ENCODE measurements at places on chromosomes 13 and 19.

- no peak for DNase-seq
Observed at GRCh38 chr13:112726016-112726767, 36.4 kb downstream of the ATP11A start.

DNA sequence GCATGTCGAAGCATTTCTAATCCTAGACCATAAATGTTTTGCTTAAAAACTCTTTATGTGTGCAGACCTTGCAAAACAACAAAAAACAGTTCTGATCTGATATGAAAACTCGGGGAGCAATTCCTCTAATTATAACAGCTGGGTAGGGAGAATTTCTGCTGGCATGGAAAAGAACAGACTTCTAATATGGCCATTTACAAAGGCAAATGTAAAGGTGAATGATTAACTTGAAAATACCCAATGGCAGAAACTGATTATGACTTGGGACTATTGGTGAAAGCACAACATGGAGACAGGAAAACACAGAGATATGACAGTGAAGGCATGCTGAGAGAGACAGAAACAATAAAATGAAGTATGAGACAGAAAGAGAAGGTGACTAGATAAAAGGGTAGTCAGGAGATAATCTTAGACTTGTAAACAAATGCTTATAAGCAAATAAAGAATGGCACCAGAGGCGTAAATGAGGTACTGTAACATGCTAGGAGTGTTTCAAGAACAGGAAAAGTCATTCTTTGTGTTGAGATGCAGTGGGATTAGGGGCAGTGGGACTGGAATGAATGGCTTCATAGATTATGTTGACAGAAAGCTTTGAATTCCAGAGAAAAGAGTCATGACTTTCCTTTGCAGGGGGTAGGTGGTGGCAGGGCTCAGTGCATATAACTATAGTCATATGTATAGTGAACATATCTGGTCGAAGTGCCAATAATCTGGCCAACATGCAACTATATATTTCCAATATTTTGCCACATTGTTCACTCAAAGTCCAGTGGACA, 393.0 kb downstream of the ITGBL1 start:
- DNase-seq: no peak

DNA sequence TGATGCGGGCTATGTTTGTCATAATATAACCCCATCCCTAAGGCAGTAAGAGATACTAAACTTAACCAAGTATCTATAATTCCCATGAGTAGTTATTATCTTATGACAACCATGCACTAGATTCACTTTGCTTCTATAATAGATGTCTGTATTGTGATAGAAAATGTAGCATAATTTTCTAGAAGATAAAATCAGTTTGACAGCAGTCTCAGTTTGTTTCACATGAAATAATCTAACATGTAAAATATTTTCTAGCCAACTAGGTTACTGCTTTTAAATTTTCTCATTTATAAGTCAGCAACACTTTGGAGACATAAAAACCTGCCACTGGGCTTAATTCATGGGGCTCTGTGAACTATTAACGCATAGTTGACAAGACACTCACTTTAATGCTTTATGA, 1410.7 kb upstream of the ATXN8OS start:
- no peak for DNase-seq

DNA sequence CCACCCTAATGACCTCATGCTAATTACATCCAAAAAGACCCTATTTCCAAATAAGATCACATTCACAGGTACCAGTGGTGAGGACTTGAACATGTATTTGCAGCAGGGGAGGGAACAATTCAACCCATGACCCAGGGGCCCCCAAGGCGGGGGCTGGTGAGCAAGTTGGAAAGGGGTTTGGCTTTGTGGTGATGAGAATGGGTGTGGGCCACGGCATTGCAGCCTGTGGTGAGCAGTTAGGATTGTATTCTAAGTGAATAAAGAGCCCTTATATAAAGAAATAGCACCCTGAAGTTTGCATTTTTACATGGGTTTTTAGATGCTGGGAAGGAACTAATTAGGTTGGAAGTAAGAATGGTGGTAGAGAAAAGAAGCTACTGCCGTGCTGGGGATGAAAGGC, 694.2 kb downstream of the EFNB2 start:
- no peak for DNase-seq

- no peak for DNase-seq
Observed at GRCh38 chr19:5058521-5059212, 89.8 kb downstream of the KDM4B start.

All from CD4-positive, alpha-beta T cell treated with Interleukin-17A for 4 hours (primary cell).